Neural crest cell (in vitro differentiated cells): ENCODE measurements at places on chromosomes 6 and 20. TPM values are rescaled to one million over a fixed set of nuclear protein-coding genes. Genes with fewer than 3 reads are reported as not detected.

DNA sequence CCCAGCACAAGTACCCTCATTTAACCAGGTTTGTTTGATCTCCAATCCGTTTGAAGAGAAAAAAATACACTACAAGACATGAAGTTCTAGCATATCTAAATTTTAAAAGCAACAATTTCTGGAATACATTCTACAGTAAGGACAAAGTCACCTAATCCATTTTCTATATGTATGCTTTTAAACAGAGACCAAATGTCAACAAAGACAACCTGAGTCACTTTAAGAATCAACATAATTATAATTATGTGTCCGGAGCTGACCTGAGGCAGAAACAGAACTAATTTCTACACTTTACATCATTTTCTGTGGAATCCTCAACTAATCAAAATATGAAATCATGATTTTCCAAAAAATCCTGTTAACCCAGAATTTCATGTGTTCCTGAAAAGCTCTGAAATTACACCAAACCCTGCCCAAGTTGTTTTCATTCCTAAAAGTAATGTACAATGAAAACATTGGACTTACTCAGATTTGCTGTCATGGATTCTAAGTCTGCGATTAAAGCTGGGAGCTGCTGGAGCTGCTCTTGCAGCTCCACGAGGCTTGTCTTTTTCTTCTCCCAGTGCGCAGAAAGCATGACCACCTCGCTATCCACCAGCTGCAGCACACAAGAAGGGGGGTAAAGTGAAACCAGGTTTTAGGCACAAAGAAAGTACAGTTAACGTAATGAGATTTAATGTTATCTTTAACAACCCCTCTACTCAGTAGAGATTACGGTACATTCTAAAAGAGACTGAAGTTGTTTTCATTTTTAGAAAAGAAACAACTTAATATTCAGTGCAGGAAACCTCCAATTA lies 35.8 kb downstream of the DTNBP1 start:
- H3K4me1 ChIP-seq, result no peaks in the 10 kb centered on the region
- H3K36me3 ChIP-seq, result no peaks in the 10 kb centered on the region
- DNase-seq, result no peak
- H3K4me3 ChIP-seq, result no peak overlapping the region

DNA sequence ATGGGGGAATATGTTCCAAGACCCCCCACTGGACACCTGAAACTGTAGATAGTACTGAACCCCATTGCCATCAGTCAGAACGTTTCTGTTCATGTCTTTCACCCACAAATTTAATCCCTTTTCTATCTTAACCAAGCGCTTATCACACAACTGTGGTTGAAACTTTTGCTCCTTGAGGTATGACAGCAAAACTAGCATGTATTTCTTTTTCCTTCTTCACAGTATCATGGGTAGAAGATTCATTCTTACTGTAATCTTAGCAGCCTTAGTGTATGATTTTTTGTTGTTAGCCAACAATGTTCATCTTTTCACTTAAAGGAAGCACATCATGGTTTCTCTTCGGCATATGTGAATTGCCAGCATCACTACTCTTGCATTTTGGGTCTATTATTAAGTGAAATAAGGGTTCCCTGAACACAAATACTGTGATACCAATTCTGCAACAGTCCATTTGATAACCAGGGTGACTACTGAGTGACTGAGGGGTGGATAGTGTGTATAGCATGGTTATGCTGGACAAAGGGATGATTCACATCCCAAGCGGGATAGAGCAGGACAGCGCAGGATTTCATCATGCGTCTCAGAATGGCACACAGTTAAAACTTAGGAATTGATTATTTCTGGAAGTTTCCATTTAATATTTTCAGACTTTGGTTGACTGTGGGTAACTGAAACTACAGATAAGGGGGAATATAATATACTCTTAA lies 41.8 kb downstream of the KCNS1 start:
- H3K4me3 ChIP-seq, result no peak overlapping the region
- H3K4me1 ChIP-seq, result peaks cover 24% of the 10 kb centered on the region
- H3K27me3 ChIP-seq, result no peaks in the 10 kb centered on the region
- peak overlapping the region; percentile 53 for H3K27ac ChIP-seq

GRCh38 chr6:43763812-43764522 lies 6.0 kb upstream of the VEGFA start:
- H3K36me3 ChIP-seq, result no peaks in the 10 kb centered on the region
- no peaks in the 10 kb centered on the region for H3K4me1 ChIP-seq
- no peak overlapping the region for H3K27ac ChIP-seq
- H3K27me3 ChIP-seq, result peaks cover 3% of the 10 kb centered on the region
- no peak overlapping the region for H3K4me3 ChIP-seq

DNA sequence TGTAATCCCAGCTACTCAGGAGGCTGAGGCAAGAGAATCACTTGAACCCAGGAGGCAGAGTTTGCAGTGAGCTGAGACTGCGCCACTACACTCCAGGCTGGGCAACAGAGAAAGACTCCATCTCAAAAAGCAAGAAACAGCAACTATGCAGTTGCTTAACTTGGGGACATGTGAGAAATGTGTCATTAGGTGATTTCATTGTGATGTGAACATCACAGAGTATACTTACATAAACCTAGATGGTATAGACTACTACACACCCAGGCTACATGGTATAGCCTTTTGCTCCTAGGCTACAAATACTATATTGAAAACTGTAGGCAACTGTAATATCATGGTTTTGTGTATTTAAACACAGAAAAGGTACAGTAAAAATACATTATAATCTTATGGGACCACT lies 3.3 kb upstream of the COQ3 start:
- no peaks in the 10 kb centered on the region for H3K36me3 ChIP-seq
- no peak overlapping the region for H3K27ac ChIP-seq
- DNase-seq, result no peak
- H3K27me3 ChIP-seq, result no peaks in the 10 kb centered on the region

DNA sequence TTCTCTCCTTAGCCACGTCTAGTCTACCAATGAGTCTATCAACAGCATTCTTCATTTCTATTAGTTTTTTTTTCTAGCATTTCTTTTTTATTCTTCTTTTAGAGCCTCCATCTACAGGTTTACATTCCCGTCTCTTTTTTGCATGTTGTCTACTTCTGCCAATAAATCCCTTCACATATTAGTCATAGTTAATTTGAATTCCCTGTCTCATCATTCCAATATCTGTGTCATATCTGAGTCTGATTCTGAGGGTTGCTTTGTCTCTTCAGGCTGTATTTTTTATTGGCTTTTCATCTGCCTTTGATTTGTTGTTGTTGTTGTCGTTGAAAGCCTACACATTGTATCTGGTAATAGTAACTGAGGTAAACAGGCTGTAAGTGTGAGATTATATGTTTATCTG lies 104.6 kb downstream of the HMGCLL1 start:
- peaks cover 2% of the 10 kb centered on the region for H3K36me3 ChIP-seq
- H3K4me3 ChIP-seq, result no peak overlapping the region
- H3K4me1 ChIP-seq, result no peaks in the 10 kb centered on the region
- no peaks in the 10 kb centered on the region for H3K27me3 ChIP-seq
- peak overlapping the region; percentile 39 for H3K27ac ChIP-seq

GRCh38 chr6:158631678-158632537 lies 12.6 kb downstream of the DYNLT1 start:
- peak overlapping the region; percentile 82 for H3K27ac ChIP-seq
- no peaks in the 10 kb centered on the region for H3K27me3 ChIP-seq
- DNase-seq, result no peak
- H3K4me3 ChIP-seq, result no peak overlapping the region

DNA sequence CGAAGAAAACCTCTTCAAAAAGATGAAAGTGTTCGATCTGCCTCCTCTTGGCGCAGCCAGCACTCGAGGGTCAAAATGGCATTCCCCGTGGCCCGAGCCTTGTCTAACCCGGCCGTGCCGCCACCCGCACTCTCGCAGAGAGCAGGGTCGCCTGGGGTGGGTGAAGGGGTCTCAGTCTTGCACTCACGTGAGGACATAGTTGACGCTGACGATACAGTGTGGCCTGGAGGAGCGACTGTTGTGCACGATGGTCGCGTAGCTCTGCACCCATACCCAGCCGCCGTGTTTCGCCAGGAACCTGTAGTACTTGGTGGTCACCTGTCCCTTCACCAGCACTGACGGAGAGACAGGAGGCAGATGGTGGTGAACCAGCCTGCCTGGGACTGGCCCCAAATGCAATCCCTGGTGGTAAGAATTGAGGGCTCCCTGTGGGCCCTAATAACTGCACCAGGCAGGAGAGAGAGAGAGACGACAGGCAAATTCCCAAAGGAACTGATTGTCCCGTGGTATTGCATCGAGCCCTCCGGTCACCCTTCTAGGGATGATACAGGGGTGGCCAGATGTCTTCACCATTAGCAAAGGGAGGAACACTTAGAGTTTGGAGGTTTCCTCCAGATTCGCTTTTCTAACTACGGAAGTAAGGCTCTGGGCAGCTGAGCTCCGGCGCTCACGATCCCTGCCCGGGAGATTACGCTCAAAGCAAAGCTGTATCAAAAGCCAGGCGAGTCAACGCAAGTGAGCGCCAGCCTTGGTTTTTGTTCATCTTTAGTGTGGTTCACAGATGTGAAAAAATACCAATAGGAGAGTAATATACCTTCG lies 17.4 kb downstream of the SIM1 start:
- no peak for DNase-seq
- H3K4me3 ChIP-seq, result no peak overlapping the region
- peaks cover 28% of the 10 kb centered on the region for H3K27me3 ChIP-seq
- no peaks in the 10 kb centered on the region for H3K36me3 ChIP-seq

DNA sequence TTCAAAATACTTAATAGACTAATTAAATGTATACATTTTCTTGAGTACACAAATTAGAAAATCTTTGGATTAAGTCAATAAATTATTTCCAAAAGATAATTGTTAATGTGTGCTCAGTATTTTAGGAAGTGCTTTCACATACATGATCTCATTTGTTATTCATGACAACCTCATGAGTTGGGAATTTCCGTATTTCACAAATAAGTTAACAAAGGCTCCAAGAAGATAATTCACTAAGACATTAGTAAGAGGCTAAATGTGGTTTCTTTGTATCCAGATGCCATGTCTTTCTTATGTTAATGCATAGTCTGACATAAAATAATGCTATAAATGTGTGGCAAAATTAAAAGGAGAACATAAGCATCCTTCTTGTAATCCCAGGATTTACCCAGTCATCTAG lies 79.5 kb upstream of the TCF21 start:
- no peak for DNase-seq
- no peaks in the 10 kb centered on the region for H3K4me1 ChIP-seq

GRCh38 chr6:25919657-25920056 lies 10.8 kb downstream of the SLC17A2 start:
- no peak overlapping the region for H3K27ac ChIP-seq
- no peaks in the 10 kb centered on the region for H3K36me3 ChIP-seq
- no peak overlapping the region for H3K4me3 ChIP-seq
- no peaks in the 10 kb centered on the region for H3K27me3 ChIP-seq

DNA sequence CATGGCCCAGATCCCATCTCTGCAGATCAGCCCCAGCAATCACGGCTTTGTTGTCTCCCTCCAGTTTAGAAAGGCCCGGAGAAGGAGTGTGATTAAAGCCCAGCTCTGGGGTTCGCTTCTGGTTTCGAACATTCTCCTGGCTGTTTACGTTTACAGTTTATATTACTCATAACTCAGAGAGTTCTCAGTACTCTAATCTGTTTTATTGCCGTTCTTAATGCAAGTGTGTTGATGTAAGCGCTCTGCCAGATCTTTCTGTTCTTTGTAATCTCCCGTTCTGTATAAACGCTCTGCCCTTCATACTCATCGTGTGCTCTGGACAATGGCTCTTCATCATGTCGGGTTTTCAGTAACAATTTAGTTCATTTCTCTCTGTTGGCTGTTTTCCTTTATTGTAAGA lies 118.0 kb upstream of the PRND start:
- H3K27ac ChIP-seq, result no peak overlapping the region
- no peak for DNase-seq
- peaks cover 40% of the 10 kb centered on the region for H3K27me3 ChIP-seq
- H3K4me1 ChIP-seq, result peaks cover 4% of the 10 kb centered on the region

GRCh38 chr6:119454714-119455113 lies 105.2 kb upstream of the MAN1A1 start:
- no peak overlapping the region for H3K4me3 ChIP-seq
- peaks cover 22% of the 10 kb centered on the region for H3K4me1 ChIP-seq
- no peak for DNase-seq
- peaks cover 3% of the 10 kb centered on the region for H3K27me3 ChIP-seq
- no peaks in the 10 kb centered on the region for H3K36me3 ChIP-seq
- H3K27ac ChIP-seq, result no peak overlapping the region

DNA sequence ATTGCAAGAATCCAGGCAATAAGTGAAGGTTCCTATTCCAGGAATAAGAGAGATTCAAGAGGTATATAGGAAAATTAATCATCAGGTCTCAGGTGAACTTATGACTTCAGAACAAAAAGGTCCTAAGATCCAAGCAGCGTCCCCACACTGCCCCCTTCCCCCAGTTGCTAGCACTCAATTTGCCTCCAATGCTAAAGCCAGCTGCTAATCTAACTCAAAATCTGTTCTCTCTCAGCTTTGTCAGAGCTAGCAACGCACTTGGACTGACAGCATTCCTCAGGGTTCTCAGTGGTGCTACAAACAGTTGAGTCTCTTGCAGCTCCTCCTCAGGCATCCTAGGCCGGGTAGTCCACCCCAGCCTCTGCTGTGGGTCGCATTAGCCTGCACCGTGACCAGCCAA lies 148.3 kb downstream of the RFX6 start:
- H3K27me3 ChIP-seq, result no peaks in the 10 kb centered on the region
- no peak for DNase-seq
- no peaks in the 10 kb centered on the region for H3K4me1 ChIP-seq

DNA sequence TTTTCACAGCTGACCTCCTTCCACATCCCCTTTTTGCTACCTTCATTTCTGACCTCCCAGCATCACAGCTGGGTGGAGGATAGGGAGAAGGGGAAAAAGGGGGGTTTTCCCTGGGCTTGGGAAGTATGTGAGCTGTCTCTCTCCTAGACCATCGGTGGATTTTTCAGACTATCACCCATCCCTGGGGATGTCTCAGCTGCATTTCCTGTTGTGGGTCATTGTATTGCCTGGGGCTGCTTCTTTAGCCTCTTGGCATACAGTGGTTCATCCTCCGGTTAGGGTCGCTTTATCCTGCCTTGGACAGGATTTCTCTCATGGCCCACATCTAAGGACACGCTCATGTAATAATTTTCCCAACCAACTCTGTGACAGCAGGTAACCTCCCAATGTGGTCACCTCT lies 142.5 kb upstream of the ARG1 start:
- H3K27ac ChIP-seq, result no peak overlapping the region
- H3K36me3 ChIP-seq, result no peaks in the 10 kb centered on the region
- no peaks in the 10 kb centered on the region for H3K27me3 ChIP-seq
- H3K4me1 ChIP-seq, result peaks cover 19% of the 10 kb centered on the region

- DNase-seq, result no peak
- no peak overlapping the region for H3K27ac ChIP-seq
- H3K36me3 ChIP-seq, result peaks cover 11% of the 10 kb centered on the region
- H3K4me1 ChIP-seq, result no peaks in the 10 kb centered on the region
- no peaks in the 10 kb centered on the region for H3K27me3 ChIP-seq
These were observed 77.4 kb upstream of the MTHFD1L start for GRCh38 chr6:150788089-150788488.

GRCh38 chr20:49597825-49598395 lies 30.0 kb upstream of the PTGIS start:
- no peak overlapping the region for H3K27ac ChIP-seq
- DNase-seq, result no peak
- peaks cover 6% of the 10 kb centered on the region for H3K4me1 ChIP-seq
- no peaks in the 10 kb centered on the region for H3K27me3 ChIP-seq
- no peak overlapping the region for H3K4me3 ChIP-seq

Gene ANGPT4
- total RNA-seq, result 0.07 TPM in 1 of 2 replicates, not detected in the other

Gene ARFGAP1
- total RNA-seq, result 128 and 132 TPM in 2 replicates

Gene SCUBE3
- 22.2 and 22.5 TPM in 2 replicates for total RNA-seq

Gene TSBP1
- not detected in 2 replicates for total RNA-seq

Gene KIAA0408
- total RNA-seq, result 39.1 and 40.7 TPM in 2 replicates
